ENCODE measurements at places on chromosomes 1 and 21.

DNA sequence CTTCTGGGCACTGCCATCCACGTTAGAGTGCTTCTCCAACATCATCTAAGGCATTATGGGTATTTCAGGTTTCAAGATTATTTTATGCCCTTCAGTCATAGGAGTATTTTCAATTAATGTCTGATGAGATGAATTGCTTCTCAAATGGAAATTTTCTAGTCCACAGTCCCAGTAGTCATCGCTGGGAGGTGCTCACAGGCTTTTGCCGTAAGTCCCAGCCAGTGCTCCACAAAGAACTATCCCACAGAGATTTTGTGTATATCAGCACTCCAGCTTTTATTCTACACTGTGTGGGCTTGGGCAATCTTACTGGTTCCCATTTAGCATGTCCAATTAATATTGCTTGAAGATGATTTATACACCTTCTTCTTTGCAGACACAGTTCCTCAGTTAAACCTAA lies 61.0 kb downstream of the SMYD2 start:
- DNase-seq: no peak

DNA sequence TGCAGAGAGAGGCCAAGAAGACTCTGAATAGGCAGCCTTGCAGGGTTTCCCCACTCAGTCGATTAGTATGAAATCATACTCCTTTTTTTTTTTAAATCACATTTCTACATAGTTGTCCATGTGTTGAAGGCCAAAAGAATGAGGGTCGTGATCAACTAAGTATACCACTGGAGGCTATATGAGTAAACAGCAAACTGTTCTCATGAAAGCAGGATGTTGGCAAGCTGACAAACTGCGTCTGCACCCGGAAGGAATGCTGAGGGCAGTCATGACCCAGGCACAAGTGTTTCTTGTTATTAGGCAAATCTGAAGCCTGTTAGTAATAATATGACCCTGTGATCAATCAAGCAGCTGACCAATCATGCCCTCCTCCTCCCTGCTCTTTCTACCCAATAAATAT lies 213.2 kb downstream of the USH2A start:
- DNase-seq: no peak

- DNase-seq: no peak
Observed at GRCh38 chr1:39412892-39413291, 78.5 kb upstream of the BMP8A start.

- DNase-seq: no peak
Observed at GRCh38 chr1:88134983-88135921, 548.8 kb upstream of the PKN2 start.

DNA sequence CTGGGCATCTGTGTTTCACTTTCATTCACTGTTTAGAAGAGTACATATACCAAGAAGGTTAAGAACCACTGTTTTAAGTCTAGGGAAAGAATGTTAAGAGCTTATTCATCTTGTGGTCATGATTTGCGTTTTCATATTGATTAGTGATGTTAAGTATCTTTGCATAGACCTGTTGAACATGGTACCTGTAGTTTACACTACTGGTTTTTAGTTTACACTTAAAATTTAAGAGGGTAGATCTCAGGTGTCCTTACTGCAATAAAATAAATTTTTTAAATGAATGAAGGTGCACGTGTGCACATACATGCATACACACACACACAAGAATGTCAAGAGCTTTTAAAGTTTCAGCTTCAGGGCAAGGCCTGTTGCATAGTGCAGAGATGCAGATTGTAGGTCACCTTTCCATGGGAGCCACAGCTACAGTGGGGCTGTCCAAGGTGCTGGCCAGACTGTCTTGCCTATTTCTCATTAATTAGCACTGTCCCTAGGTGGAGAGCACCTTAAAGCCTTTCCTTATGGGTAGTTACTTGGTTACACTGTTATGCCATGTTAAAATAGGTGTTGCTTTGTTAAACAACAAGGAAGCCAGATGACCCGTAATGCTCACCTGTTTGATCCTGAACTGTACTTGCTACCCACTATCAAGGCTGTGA lies 543.0 kb upstream of the DAB1 start:
- no peak for DNase-seq

GRCh38 chr1:76231320-76231719 lies 156.8 kb downstream of the ST6GALNAC3 start:
- no peak for DNase-seq

GRCh38 chr1:116170721-116171589 lies 59.8 kb downstream of the MAB21L3 start:
- DNase-seq: no peak

DNA sequence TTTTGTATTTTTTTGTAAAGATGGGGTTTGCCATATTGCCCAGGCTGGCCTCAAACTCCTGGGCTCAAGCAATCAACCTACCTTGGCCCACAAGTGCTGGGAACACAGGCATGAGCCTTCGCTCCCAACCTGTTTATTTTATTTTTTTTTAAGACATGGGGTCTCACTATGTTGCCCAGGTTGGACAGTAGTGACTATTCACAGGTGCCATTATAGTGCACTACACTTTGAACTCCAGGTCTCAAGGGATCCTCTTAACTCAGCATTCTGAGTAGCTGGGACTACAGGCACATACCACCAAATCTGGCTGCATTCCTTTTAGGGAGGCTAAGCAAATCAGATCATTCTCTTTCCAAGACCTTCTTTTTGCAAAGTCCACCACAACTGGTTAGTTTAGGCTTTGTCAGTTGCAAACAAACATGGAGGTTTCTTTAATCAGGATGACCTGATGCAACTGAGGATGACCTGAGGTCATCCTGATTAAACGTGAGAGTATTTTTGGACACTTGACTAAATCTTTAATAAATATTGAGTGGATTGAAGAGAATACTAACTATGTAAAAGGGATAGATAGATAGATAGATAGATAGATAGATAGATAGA lies 30.0 kb upstream of the RALGPS2 start:
- DNase-seq: no peak

DNA sequence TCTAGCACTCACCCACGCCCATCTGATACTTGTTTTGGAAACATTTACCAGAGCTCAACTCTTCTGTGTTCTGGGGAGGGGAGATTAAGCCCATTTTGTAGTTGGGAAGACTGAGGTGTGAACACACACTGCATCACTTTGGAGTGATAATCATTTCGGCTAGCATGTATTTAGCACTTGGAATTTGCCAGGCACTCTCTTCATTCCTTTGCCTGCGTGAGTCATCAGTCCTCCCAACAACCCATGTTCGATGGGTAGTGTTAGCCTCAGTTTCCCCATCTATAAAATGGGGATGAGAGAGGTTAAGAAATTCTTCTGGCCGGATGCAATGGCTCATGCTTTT lies 182.8 kb upstream of the TMEM51 start:
- DNase-seq: no peak
